Eye (tissue), 1 donor: ENCODE measurements at places on chromosomes 16 and 17.

GRCh38 chr17:77433385-77434135 lies 292.8 kb downstream of the SEC14L1 start:
- DNase-seq = peak; percentile 81

- DNase-seq = no peak
These were observed 27.8 kb upstream of the GOSR2 start for GRCh38 chr17:46895171-46895570.

- no peak for DNase-seq
These were observed 6.5 kb downstream of the GLIS2 start for GRCh38 chr16:4322121-4323052.

DNA sequence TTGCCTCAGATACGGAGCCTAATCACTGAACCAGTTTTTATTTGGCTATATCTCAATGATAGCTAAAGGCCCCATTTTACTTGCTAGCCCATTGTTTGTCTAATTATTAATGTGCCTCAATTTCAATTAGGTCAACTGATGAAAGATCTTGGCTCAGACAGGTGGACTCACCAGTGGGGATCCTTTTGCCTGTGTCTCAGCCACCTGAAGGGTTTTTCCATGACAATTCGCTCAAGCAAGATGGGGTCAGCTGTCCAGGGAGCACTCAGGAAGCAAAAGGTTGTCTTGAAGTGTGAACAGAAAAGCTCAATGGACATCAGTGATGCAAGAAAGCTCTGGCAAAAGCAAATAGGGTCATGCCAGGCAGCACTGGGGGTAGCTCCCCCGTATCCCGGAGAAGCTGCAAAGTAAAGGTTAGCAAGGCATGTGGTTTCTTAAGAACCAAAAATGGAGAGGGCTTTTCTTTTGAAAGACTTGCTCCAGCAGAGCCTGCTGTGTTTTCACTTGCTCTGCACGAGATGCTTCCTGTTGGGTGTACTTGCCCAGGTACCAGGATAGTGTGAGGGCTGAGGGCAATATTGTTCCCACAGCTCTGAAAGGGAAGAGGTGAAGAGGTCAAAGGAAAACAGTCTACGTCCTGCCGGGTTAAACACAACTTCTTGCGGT lies 541.2 kb upstream of the CDH5 start:
- no peak for DNase-seq

DNA sequence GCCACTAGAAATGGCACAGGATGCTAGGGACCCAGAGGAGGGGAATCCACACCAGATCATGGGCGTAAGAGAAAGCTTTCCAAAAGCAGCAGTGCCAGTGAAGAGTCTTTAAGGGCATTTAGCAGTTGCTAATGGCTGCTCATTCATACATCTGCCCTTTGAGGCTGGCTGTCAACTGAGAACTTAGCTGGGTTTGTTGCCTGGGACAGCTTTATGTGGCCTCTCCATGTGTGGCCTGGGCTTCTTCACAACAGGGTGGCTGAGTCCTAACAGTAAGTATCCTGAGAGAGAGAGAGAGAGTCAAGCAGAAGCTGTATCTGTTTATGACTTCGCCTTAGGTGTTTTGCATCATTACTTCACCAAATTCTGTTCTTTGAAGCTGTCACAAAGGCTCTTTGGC lies 286.1 kb upstream of the KCNJ16 start:
- DNase-seq = no peak

GRCh38 chr17:19411631-19412030 lies 599 bp downstream of the RNF112 start:
- peak; percentile 70 for DNase-seq

DNA sequence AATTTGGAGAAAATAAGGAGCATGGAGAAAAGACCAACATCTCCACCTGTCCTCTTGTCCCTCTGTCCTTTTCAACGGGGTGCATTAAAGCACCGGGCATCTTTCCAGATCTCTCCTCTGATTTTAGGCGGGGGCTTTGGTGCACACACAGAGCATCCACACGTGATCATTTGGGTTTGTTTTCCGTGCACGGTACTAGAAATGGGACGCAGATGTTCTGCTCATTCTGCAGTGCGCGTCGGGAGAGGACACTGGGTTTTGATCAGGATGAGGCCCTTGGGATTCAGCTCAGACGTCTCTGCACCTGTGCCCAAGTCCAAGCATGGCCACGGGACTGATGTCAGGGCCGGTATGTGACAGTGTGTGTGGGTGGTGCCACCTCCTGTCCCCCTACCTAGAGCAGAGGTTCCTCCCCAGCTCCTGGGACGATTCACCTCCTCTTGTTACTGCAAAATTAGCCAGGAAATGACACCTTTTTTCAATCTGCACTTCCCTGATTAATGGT lies 31.9 kb downstream of the PDIA2 start:
- peak; percentile 38 for DNase-seq

- no peak for DNase-seq
These were observed 16.2 kb downstream of the KIF19 start for GRCh38 chr17:74342224-74342623.

GRCh38 chr17:51078009-51078592 lies 42.6 kb downstream of the SPAG9 start:
- DNase-seq = no peak

DNA sequence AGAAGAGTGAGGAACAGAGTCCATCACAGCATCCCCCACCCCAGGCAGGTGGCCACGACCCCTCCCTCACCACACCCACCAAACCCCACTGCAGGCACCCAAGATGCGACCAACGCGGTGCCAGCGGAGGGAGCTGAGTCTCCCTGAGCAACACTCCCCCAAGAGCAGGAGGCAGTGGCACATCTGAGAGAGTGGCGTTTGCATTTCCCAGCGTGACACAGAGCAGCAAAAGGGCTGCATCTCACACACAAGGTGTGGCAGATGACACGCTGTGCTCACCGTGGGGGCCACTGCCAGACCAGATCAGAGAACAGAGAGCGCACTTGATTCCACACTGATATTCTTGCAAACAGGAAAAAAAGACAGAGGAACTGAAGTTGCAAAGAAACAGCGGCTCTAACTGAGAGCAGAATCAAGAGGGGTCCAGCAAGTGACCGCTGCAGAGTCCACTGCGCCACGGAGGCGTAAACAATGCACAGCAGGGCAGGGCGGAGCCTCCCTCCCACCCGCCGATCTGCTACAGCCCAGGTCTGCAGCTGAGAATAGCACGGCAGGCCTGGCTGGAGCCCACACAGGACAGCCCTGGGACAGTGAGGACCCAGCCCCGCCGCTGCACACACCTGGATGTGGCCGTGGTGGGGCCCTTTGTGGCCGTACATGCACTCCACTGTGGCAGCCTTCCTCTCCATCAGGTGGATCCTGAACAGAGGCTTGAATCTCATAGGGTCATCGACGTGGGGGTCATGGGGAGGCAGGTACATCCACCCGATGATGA lies 26.0 kb upstream of the C16orf95 start:
- DNase-seq = peak; percentile 54

- no peak for DNase-seq
These were observed 926 bp upstream of the GFER start for GRCh38 chr16:1982991-1983543.

DNA sequence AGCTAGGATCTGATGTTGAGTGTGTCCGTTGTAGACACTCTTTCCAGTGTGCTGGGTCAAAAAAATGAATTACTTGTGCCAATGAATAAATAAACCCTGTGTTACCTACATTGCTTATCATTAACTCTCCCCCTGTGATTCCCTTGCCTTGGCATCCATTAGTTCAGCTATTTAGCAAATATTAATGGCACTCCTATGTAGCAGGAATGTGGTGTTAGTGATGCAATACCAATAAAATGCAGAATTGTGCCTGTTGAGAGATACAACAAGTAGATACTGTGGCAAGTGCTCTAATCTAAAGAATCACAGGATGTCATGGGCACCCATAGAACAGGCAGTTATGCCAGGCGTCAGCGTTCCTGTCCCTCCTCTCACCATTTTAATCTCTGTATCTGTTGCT lies 343.2 kb downstream of the PMP22 start:
- no peak for DNase-seq

- no peak for DNase-seq
These were observed 20.4 kb downstream of the POLR3E start for GRCh38 chr16:22317625-22318024.

- DNase-seq = no peak
These were observed 32.4 kb upstream of the CREBBP start for GRCh38 chr16:3912897-3913296.

DNA sequence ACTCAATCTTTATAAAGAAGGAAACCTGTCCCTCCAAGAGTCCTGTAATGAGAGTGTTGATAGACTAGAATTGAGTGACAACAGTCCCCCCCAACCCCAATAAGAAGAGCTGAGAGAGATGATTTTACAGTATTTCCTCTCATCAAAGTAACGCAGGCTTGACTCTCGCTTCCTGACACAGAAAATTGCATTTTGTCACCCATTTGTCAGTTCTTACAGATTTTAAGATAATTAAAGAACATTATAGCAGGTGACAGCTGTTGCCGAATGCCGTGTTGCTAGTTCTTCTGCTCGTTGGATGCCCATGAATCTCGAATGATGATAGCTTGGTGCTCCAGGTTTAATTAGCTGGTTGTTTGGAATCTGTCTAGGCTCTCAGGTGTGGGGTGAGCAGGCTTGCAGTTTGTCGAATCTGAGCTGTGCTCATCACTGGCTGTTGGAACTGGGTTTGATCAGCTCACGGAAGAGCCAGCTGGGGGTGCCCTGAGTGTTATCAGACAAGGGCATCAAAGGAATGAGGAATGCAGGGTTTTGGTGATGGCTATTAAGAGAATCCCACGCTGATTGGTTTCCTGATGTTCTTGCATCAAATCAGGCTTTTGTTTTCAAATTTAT lies 84.8 kb upstream of the CPHXL start:
- DNase-seq = no peak

DNA sequence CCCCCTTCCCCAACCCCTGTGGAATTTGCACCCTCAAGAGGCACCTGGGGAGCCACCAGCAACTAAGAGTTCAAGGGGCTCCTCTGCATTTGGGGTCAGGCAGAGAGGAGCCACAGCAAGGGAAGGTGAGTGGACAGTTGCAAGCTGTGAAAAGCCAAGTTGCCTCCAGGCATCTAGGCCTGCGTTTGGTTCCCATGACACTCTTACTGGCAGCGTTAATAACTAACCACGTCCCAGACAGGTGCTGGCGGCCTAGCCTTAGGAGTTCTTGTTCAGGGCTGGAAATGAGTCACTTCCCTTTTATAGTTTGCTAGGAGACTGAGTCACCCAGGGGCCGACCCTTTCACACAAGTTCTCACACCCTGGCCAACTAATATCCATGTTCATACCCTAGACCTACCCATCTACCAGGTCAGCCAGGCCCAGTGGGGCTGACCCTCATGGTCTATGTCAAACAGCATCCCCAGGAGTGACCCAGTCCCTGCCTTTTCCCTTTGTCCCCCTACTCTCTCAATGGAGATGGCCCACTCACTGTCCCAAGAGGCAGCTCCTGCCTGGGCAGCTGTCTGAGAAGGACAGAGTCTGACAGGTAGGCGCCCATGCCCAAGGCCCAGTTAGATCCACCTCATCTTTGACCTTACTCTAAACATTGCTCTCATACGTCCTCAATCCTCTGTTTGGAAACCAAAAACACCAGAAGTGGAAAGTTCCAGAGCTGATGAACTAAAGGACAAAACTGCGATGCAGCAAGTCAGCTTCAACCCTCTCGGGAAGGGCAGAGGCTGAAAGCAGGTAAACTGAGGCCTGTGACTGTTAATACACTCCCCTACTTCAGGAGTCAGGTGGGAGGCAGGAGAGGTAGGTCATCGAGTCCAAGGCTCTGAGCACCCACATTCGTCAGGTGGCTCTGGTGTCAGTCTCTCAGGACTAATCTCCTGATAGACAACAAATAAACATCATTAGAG lies 300.6 kb downstream of the SOX9 start:
- DNase-seq = no peak

DNA sequence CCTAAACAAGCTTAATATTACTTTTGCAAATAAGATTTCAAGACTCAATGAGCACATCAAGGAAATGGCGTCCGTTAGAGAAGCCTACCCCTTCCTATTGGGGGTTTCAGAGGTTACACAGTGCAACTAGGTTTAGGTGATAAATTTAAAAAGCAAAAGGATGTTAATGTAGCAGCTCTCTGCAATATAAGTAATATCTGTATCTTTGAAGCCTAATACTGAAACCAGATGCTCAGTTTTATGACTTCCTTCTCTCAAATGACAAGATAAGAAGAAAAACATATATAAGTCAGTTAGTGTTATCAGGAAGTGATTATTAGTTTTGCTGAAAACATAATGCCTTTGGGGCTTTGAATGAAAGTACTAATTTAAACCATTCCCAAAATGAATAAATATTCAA lies 54.3 kb upstream of the MED13 start:
- no peak for DNase-seq

- DNase-seq = peak; percentile 71
These were observed 22.4 kb upstream of the MNT start for GRCh38 chr17:2423271-2423670.

DNA sequence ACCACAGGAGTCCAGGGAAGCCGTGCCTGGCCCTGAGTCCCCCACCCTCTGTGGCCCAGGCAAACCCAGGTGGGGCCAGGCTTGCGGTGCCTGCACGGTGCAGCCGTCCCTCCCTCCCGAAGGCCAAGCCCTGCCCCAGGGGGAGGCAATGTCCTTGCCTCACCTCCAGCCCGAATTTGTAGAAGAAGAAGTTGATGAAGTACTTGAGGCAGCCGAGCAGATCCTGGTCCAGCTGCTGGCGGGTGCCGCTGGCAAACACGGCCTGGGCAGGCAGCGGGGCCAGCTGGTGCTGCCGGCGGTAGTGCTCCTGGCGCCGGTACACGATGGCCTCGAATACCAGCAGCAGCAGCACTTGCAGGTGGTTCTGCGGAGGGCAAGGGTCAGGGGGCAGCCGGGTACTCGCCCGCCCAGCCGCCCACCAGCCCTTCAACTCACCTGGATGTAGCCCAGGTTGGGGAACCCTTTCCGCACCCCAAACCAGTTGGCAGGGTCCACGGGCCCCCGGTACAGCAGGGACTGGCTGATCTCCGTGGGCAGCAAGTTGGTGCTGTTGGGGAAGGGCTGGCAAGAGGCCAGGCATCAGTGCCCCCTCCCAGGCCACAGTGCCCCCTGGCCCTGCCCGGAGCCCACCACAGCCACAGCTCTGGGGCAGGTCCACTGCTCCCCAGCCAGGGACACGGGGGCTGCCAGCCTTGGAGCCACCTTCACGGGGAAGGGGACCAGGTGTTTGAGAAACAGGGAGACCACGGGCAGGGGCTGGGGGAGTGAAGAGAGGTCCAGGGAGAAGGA lies 26.1 kb downstream of the CTU2 start:
- no peak for DNase-seq

- no peak for DNase-seq
These were observed 17.2 kb downstream of the COPRS start for GRCh38 chr17:31841850-31842194.

DNA sequence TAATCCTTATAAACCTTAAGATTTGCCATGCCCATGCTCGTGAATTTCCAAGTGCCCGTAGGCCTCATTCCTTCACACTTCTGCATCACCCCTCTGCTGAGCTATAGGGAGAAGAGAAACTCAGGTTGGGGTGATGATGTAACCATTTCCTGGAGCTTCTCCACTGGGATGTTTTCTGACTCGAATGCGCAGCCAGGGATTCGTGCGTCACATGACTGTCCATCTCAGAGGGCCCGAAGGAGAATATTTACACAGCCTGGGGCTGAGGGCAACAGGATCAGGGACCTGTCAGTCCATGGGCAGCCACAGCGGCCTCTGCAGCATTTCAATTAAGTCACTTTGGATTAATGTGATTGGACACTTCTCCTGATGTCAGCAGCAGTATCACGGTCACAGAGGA lies 8.7 kb downstream of the GSG1L2 start:
- peak; percentile 3 for DNase-seq
